Natural killer cell treated with Interleukin-12 subunit alpha and Interleukin-12 subunit beta and Interleukin-15 and Interleukin-18, amount 100 ng/mL, for 72 hours (primary cell): ENCODE measurements at places on chromosomes 12 and 14. TPM values are rescaled to one million over a fixed set of nuclear protein-coding genes. Genes with fewer than 3 reads are reported as not detected.

The KRT71 gene
- total RNA-seq, result not detected

DNA sequence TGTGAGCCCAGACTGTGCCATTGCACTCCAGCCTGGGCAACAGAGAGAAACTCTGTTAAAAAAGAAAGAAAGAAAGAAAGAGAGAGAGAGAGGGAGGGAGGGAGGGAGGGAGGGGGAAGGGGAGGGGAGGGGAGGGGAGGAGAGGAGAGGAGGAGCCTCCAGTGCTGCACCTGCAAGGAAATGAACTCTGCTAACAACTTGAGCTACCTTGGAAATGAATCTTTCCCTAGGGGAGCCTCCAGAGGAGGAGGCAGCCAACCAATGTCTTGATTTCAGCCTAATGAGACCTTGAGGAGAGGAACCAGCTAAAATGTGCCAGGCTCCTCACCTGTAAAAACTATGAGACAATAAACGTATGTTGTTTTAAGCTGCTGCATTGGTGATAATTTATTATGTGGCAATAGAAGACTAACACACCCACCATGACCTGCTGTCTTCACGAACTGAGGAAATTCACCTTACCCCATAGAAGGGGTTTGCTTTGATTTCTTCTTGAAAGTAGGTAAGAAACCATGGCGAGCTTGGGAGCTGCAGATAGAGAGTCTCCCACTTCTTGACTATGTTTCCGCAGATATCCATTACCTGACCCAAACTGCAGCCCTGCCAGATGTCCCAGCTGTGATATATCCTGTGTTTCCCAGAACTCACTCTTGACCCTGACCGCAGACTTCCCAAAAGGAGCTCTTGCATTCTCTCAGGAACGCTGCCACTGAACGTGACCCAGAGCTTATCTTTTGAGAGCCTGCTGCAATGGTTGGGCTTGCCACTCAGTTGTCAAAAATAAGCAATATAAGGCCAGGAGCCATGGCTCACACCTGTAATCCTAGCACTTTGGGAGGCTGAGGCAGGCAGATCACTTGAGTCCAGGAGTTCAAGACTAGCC is 31.5 kb upstream of the TMPO start:
- no peak for DNase-seq

- DNase-seq, result no peak
These were observed 293.5 kb upstream of the RTL1 start for GRCh38 chr14:101196795-101197590.

DNA sequence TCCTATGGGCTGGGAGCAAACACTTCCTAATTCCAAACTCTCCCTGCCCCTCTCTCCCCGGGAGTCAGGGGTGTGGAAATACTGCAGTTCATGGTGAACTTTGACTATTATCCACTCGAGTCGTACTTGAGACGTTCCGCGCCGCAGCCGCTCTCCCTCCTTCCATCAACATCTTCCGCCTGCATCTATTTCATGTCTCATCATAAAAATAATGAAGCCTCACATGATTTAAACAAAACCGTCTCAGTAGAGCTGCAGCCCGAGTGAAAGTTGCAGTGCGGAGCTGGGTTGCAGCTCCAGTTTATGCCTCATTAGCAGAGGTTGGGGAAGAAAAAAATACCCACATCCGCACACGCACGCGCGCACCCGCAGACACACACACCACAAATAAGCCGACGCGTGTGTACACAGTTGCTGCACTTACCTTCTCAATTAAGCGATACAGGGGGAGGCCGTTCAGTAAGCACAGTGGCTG is 283 bp downstream of the LMO3 start:
- no peak for DNase-seq

DNA sequence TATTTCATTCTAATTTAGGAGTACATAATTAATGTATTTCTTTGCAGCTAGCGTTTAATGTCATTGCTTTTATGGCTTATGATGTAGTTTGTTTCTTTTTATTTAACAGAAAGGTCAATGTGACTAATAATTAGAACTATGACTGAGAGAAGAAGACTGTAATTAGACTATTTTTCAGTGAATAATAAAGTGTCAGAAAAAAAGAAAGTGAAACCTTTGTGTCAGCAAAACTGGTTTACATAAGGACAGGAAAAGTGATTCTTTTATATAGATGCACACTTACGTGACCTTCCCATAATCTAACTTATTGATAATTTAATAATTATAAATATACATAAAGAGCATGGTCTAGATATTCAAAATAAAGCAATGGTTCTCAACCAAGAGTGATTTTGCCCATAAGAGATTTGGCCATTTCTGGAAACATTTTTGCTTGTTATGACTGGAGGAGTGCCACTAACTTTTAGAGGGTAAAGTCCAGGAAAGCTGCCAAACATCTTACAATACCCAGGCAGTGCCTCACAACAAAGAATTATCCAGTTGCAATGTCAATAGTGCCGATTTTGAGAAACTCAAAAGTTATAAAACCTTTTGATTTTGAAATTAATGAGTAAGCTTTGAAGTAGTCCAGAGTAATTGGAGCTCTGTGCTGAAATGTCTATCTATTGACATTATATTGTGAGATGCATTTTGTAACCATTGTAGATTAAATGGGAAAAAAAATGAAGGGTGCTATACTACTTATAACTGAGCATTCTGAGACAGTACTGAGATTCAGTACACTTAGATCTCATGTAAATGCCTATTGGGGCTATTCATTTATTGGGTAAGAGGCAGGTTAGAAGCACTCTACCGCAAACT is 227.1 kb downstream of the C12orf50 start:
- DNase-seq, result no peak

- DNase-seq, result no peak
These were observed 6.1 kb downstream of the ARMH4 start for GRCh38 chr14:58145936-58146335.

GRCh38 chr14:70873627-70874026 is 33.6 kb upstream of the PCNX1 start:
- no peak for DNase-seq

- DNase-seq, result no peak
These were observed 216.1 kb downstream of the NUAK1 start for GRCh38 chr12:105922670-105923102.

The ESR2 gene
- not detected for total RNA-seq

DNA sequence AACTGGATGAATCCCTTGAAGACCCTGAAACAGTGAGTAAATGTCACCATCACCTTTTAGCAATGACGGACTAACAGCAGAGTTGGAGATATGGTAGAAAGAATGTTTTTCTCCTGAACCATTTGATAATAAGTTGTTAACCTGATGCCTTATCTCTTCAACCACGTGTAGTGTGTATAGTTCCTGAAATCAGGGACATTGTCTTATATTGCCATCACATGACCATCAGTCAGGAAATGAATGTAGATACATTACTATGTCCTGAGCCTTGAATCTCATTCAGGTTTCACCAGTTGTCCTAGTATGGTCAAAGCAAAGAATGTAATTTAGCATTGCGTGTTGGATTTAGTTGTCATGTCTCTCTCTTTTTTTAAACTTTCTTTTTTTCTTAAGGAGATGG is 15.7 kb downstream of the ATP6V0A2 start:
- no peak for DNase-seq

- no peak for DNase-seq
These were observed 17.1 kb downstream of the ACTN1 start for GRCh38 chr14:68961781-68962584.

DNA sequence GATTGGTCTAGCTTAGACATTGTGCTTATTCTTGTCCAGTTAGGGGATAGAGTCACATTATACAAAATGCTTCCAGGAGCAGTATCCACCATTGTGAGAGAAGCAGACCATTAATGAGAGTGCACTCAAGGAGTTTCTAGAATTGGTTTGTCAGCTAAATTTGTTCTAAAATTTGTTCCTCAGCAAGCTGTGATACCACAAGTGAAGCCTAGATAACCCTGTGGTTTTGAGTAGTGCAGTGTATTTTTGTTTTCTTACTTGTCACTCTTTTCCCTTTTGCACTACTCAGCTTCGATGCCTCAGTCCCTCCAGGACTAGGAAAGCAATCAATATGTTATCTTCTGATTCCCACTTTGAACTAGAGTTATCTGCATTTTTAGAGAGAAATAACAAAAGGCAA is 42.5 kb upstream of the AKAP6 start:
- DNase-seq, result no peak

- no peak for DNase-seq
These were observed 1154.8 kb downstream of the TMEM121 start for GRCh38 chr14:106681161-106681560.

The TSPAN19 gene
- total RNA-seq, result not detected

DNA sequence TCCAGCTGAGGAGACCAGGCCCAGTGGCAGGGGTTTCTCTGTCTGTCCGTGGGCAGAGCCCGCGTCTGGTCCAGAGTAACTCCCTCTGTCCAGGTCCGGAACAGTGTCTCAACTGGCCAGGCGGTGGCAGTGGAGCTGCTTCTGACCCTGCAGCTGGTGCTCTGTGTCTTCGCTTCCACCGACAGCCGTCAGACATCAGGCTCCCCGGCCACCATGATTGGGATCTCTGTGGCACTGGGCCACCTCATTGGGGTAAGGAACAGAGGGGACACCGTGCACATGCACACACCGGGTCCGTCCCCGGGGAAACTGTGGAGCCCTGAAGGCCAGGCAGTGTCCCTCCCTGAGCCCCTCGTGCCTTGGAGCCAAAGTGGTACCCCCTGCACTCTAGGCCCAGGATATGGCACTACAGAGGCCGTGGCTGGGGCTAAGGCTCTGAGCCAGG is 1.5 kb downstream of the AQP6 start:
- DNase-seq, result no peak

DNA sequence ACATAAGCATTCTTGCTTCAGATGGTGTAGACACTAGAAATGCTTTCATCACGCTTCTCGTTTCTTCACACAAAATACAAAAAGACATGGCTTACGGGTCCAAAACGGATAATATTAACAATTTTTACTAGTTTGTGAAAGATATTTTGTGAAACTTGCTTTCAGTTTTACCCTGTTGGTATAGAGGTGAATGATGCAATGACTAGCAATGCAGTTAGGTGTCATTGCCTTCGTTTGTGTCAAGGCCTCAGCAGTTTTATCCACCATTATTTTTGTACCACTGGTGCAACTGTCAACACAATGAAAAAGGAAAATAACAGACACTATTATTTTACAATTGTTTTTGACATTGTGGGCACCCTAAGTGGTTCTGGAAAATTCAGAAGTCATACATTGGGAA is 323.0 kb downstream of the FLRT2 start:
- no peak for DNase-seq

DNA sequence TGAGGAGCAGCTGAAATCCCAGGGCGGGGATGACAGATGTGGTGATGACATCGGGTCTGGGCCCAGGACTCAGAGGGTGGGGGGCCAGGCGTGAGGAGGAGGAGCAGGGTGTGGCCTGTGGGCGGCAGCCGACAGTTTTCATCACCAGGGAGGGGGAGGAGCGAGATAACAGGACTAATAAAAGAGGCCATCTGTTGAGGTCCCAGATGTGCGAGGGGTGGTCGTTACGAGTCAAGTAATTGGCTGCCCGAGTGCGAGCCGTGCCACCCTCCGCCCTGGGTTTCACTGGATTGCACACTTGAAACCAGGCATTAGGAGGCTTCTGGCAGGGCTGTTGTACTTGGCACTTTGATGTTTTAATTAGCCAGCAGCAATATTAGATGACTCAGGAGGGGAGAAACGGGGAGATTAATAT is 67.2 kb downstream of the NOS1 start:
- DNase-seq, result no peak

The P3H3 gene
- total RNA-seq, result 1.3 TPM

The IRF2BPL gene
- total RNA-seq, result 18.0 TPM
